ENCODE measurements at places on chromosomes 4 and X.
A peak's percentile ranks its signal among the peaks of the same experiment; 100 is the strongest.

- peaks cover 2% of the 10 kb centered on the region for H3K27me3 ChIP-seq
- H3K4me3 ChIP-seq = no peak overlapping the region
- no peak overlapping the region for H3K27ac ChIP-seq
- DNase-seq = no peak
- no peaks in the 10 kb centered on the region for H3K36me3 ChIP-seq
Observed at GRCh38 chr4:16988814-16989213, 90.4 kb upstream of the LDB2 start.

DNA sequence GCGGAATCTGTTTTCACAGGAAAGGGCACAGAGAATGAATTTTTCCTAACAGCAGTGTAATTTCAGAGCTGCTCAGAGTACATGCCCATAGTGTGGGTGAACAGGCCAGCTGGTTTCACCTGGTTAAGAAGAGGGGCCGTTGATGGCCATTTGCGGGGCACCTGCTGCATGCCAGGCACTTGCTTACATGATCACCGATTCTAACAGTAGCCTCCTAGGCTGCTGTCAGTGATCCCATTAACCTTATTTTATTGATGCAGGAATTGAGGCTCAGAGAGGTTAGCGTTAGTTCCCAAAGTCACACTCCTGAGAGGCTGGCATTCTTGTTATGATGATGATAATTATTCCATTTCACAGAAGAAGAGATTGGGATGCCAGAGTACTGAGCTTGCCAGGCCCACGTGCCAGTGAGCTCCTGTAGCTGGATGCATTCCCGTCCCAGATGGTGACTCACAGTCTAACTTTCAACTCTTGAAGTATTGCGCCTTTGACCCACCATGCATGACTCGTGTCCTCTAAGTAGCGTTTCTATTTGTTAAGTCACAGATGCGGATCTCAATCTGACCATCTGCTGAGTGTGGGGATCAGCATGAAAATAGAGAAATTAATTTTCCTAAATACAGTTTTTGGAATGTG is 76.5 kb downstream of the PSAPL1 start:
- no peaks in the 10 kb centered on the region for H3K36me3 ChIP-seq
- no peak overlapping the region for H3K4me3 ChIP-seq
- H3K4me1 ChIP-seq = peaks cover 26% of the 10 kb centered on the region
- no peak for DNase-seq

GRCh38 chr4:24930151-24930550 is 17.3 kb upstream of the CCDC149 start:
- H3K4me1 ChIP-seq = no peaks in the 10 kb centered on the region
- no peak overlapping the region for H3K4me3 ChIP-seq
- H3K27me3 ChIP-seq = peaks cover 24% of the 10 kb centered on the region

GRCh38 chr4:2399216-2399615 is 19.2 kb downstream of the ZFYVE28 start:
- H3K27me3 ChIP-seq = peaks cover 12% of the 10 kb centered on the region
- no peak for DNase-seq
- H3K4me1 ChIP-seq = peaks cover 11% of the 10 kb centered on the region
- H3K4me3 ChIP-seq = no peak overlapping the region

DNA sequence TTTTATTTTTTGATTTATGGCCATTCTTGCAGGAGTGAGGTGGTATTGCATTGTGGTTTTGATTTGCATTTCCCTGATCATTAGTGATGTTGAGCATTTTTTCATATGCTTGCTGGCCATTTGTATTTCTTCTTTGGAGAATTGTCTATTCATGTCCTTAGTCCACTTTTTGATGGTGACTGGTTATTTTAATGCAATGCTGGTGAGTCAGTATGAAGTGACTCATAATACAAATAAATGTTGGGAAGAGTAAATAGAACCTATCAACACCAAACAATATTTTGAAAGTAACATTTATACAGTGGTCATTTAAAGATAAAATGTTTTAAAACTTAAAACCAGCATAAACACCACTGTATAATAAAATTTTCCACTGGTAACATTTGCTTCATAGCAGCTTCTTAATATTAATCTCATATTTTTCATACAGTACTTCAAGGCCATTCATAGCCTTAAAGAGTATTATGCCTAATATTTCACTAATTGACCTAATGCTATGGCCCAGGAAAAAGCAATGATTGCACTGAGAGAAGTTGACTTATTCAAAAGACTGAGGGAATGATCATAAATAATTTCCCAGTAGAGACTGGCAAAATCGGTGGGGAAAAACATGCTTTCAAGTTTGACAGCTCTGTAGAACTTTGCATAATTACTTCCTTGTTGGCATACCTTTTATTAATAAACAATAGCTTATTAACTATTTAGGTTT is 33.9 kb downstream of the CASK start:
- no peak overlapping the region for H3K27ac ChIP-seq
- H3K27me3 ChIP-seq = no peaks in the 10 kb centered on the region
- H3K4me3 ChIP-seq = no peak overlapping the region
- no peaks in the 10 kb centered on the region for H3K4me1 ChIP-seq

- no peaks in the 10 kb centered on the region for H3K4me1 ChIP-seq
- no peak overlapping the region for H3K27ac ChIP-seq
- no peak overlapping the region for H3K4me3 ChIP-seq
Observed at GRCh38 chr4:41998019-41998418, 7.7 kb downstream of the SLC30A9 start.

DNA sequence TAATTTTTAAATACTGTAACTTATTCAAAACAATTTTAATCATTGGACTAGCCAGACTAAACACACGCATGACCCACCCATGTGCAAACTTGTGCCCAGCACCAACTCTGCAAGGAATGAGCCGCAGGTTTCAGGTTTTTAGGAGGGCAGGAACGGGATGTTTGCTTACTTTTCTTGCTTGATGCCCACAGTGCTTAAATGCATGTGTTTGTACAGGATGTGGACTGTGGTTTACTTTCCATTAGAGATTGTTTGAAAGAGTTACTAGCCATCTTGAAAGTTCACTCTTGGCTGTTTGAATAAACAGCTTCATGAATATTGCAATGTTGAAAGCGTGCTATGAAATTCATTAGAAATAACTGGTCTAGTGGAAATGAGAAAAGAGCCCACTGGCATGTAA is 83.3 kb downstream of the STK32B start:
- H3K4me3 ChIP-seq = no peak overlapping the region
- no peak overlapping the region for H3K27ac ChIP-seq
- H3K36me3 ChIP-seq = no peaks in the 10 kb centered on the region
- no peaks in the 10 kb centered on the region for H3K4me1 ChIP-seq
- DNase-seq = no peak
- peaks cover 20% of the 10 kb centered on the region for H3K27me3 ChIP-seq

DNA sequence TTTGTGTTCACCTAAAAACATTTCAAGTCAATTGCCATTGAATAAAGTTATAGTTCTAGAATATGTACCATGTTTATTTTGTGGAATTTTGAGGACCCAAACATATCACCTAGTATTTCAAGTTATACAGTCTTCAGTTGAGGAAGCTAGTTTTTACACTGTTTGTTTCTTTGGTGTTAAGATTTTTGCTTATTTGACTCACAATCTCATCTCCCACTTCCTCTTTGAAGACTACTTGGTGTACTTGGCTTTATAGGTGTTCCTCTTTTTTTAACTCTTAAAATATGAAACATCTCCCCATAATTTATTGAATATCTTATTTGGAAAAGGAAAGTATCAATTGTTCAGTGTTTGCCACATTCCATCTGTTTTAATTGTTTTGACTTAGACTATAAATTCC is 675.4 kb downstream of the RAPGEF2 start:
- no peak overlapping the region for H3K4me3 ChIP-seq
- H3K4me1 ChIP-seq = peaks cover 10% of the 10 kb centered on the region
- H3K27me3 ChIP-seq = peaks cover 3% of the 10 kb centered on the region

- H3K36me3 ChIP-seq = no peaks in the 10 kb centered on the region
- H3K27ac ChIP-seq = peak overlapping the region; percentile 13
- no peak overlapping the region for H3K4me3 ChIP-seq
Observed at GRCh38 chrX:24426921-24427746, 38.0 kb upstream of the PDK3 start.

- DNase-seq = no peak
- H3K27me3 ChIP-seq = no peaks in the 10 kb centered on the region
- H3K27ac ChIP-seq = peak overlapping the region; percentile 77
- peaks cover 5% of the 10 kb centered on the region for H3K4me1 ChIP-seq
- no peaks in the 10 kb centered on the region for H3K36me3 ChIP-seq
Observed at GRCh38 chr4:48173056-48173991, 39.3 kb upstream of the TXK start.

- H3K36me3 ChIP-seq = no peaks in the 10 kb centered on the region
- H3K27ac ChIP-seq = no peak overlapping the region
- no peak overlapping the region for H3K4me3 ChIP-seq
- H3K4me1 ChIP-seq = no peaks in the 10 kb centered on the region
- H3K27me3 ChIP-seq = no peaks in the 10 kb centered on the region
- DNase-seq = no peak
Observed at GRCh38 chrX:44483965-44484606, 58.6 kb downstream of the FUNDC1 start.

GRCh38 chrX:39930786-39931528 is 166.8 kb downstream of the BCOR start:
- no peak overlapping the region for H3K27ac ChIP-seq
- DNase-seq = no peak
- H3K4me3 ChIP-seq = no peak overlapping the region
- H3K27me3 ChIP-seq = no peaks in the 10 kb centered on the region
- H3K4me1 ChIP-seq = peaks cover 10% of the 10 kb centered on the region

GRCh38 chr4:177640864-177641263 is 198.6 kb upstream of the AGA start:
- no peaks in the 10 kb centered on the region for H3K36me3 ChIP-seq
- H3K4me1 ChIP-seq = no peaks in the 10 kb centered on the region
- H3K4me3 ChIP-seq = no peak overlapping the region

DNA sequence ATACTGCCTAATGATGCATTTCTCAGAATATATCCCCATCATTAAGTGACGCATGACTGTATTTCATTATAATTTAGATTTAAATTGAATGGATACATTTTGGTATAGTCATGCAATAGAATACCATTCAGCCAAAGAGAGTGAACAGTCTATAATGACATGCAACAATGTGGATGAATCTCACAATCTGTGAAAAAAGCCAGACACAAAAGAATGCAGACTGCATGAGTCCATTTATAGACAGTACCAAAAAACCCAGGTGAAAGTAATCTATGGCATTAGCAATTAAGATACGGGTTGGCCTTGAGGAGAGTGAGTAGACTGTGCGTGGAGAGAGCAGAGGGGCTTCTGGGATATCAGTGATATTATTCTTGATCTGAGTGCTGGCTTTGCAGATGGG is 239.7 kb upstream of the PGRMC2 start:
- no peak for DNase-seq
- H3K4me3 ChIP-seq = no peak overlapping the region
- no peaks in the 10 kb centered on the region for H3K27me3 ChIP-seq

- DNase-seq = no peak
- no peak overlapping the region for H3K27ac ChIP-seq
- no peak overlapping the region for H3K4me3 ChIP-seq
- no peaks in the 10 kb centered on the region for H3K27me3 ChIP-seq
- no peaks in the 10 kb centered on the region for H3K36me3 ChIP-seq
- no peaks in the 10 kb centered on the region for H3K4me1 ChIP-seq
Observed at GRCh38 chr4:145218251-145218650, 37.9 kb upstream of the OTUD4 start.

DNA sequence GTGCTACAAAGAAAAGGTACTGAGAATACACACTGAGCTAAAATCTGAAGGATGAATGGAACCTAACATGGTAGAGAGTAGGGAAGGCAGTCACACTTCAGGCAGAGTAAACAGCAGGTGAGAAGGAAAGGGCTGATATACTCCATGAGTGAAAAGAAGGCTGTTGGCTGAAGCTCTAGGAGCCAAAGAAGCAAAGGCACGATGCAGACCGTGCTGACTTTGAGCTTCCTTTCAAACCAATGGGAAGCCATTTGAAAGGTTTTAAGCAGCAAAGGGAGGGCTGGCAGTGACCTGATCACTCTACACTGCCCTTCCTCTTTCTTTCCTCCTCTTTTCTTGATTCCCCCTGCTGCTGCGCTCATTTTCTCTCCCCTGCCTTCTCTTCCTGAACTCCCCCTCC is 66.4 kb downstream of the TMEM154 start:
- H3K4me1 ChIP-seq = peaks cover 16% of the 10 kb centered on the region
- H3K4me3 ChIP-seq = no peak overlapping the region
- DNase-seq = no peak
- no peaks in the 10 kb centered on the region for H3K36me3 ChIP-seq

DNA sequence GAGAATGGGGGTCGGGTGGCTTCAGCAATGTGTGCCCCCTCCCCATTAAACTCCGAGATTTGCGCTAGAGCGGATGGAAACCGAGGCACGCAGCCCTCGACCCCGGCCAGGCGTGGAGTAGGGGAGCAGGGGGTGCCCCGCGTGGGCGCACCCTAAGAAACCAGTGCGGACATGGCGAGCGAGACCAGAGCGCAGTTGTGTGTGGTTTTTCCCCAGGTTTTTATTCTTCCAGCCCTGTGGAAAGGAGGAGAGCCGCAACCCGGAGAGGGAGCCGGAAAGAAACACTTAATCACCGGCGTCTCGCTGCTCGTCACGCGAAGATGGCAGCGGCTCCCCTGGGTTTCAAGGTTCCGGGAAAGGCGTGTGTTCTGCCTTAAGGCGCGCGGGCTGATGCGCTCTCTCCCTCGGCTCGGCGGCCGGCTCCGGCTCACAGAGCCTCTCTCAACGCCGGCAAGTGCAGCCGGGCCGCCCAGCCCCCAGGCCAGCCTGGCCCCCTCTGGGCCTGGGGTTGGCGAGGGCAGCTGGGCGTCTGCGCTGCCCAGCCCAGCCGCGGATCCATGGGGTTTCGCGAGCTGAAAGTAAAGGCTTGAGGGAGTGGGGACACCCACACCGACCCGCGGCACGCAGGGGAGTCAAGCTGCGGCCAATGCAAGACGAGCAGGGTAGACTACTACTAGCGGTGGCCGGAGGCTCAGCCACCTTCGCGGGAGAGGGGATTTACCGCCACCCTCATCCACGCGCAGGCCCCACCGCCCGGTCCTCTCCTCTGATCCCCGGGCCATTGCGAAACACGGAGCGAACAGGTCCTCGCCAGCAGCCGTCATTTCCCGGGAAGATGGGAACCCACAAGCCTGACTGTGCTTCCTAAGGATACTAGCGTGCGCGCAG is 74.0 kb upstream of the BCOR start:
- peak overlapping the region; percentile 68 for H3K27ac ChIP-seq
- peaks cover 11% of the 10 kb centered on the region for H3K27me3 ChIP-seq
- H3K4me3 ChIP-seq = peak overlapping the region; percentile 85

DNA sequence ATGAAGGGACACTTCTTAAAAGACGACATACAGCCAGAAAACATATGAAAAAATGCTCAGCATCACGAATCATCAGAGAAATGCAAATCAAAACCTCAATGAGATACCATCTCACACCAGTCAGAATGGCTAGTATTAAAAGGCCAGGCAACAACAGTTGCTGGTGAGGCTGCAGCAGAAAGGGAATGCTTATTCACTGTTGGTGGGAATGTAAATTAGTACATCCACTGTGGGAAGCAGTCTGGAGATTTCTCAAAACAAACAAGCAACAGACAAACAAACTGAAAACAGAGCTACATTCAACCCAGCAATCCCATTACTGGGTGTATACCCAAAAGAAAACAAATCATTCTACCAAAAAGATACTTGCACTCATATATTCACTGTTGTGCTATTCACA is 197.9 kb downstream of the EVC2 start:
- no peaks in the 10 kb centered on the region for H3K36me3 ChIP-seq
- H3K4me1 ChIP-seq = no peaks in the 10 kb centered on the region

GRCh38 chrX:13938051-13938828 is 91.5 kb downstream of the GEMIN8 start:
- H3K36me3 ChIP-seq = no peaks in the 10 kb centered on the region
- peak overlapping the region; percentile 59 for H3K27ac ChIP-seq

All from type B pancreatic cell (in vitro differentiated cells).